ENCODE measurements at places on chromosomes 4 and X.

DNA sequence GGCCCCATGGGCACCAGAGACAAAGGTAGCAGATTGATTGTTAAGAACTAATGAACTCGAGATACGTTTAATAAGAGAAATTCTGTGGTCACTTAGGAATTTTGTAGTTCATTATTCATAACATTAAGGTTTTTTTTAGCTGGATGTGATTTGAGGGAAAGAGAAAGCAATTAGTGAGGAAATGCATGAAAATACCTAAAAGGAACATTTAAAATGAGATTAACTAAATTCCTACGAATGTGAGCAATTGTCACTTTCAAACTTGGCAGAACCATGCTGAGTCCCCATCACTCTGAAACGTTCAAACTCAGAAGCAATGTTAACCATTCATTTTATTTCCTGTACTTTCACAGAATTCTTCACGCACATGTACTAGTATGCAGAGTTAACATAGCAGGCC, 5.9 kb downstream of the PRMT9 start:
- DNase-seq, result no peak

DNA sequence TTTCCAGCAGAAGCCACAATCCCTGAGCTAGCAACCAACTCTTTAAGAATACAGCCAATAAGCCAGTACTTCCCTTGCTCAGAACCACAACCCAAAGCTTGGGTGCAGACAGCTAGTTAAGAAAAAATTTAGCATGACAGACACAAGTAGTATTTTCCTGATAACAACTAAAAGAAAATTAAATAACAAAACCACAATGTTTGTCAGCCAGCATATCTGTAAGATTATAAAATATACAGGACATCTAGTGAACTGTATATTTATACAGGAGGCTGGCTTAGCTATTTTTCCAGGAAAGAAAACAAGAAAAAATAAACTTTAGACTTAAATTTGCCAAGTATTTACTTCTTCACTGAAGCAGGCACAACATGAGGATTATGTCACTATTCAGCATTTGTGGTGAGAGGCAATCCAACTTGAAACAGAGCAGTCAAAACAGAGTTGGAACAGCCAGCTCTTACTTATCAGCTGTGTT, 6.6 kb downstream of the PF4V1 start:
- DNase-seq, result no peak

GRCh38 chr4:70518716-70519115, 347 bp downstream of the AMTN start:
- no peak for DNase-seq

DNA sequence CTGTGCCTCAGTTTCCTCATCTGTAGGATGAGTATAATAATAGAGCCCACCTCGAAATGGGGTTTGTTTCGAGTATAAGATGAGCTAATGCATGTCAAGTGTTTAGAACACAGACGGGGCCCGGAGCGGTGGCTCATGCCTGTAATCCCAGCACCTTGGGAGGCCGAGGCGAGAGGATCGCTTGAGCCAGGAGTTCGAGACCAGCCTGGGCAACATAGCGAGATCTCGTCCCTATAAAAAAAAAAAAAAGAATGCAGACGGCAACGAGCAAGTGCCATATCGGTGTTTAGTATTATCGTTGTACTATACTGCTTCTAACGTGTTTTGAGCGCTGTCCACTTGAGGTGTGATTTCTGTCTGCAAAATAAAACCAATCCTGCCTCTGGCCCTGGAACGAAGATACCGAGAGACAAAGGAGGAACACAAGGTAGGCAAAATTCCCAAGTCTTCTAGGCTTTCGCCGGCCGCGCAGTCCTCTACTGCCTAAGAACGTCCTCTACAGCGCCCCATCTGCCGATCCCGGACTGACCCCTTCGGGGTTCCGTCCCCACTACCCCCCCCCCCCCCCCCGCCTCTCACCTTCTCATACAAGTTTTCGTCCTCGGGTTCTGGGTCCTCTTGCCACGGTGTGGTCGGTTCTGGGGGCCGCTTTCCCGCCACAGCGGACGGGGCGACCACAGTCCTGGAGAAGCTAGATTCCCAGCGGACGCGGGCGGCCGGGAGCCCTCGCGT, 442 bp downstream of the NDUFB11 start:
- no peak for DNase-seq

DNA sequence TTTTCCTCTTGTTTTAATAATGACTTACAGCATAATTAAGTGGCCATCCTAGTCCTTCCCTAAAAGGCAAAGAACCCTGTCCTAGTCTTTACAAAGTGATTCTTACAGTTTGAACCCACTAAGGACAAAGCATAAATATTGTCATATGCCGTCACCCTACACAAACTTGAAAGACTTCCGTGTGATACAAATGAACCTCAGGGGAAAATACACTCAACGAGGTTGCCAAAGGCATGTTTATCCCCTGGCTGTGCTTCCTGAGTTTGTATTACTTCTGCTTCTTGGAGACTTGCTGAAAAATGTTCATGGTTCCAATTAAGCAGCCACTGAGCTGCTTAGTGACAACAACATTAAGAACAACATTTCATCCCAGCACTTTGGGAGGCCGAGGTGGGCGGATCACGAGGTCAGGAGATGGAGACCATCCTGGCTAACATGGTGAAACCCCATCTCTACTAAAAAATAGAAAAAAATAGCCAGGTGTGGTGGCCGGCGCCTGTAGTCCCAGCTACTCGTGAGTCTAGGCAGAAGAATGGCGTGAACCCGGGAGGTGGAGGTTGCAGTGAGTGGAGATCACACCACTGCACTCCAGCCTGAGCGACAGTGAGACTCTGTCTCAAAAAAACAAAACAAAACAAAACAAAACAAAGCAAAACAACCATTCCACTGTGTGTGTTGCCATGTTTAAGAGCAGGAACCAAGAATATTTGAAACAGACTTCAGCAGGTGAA, 16.2 kb downstream of the RASSF6 start:
- no peak for DNase-seq

DNA sequence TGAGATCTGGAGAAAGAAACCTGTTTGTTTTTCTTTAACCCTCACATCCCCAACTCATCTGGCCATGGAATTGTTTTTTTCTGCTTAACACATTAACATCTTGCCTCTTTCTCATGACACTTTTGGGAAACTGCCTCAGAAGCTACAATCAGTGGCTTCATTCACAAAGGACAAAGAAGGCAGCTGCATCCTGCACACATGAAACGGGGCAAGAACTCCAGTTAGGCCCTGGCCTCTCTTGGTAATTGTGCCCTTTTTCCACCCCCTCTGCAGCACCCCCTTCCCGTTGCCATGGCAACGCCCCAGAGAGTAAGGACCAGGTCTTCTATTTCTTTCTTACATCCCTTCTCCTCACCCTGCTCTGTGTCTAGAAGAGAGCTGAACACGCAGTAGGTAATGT, 103.4 kb downstream of the PDGFRA start:
- DNase-seq, result no peak

DNA sequence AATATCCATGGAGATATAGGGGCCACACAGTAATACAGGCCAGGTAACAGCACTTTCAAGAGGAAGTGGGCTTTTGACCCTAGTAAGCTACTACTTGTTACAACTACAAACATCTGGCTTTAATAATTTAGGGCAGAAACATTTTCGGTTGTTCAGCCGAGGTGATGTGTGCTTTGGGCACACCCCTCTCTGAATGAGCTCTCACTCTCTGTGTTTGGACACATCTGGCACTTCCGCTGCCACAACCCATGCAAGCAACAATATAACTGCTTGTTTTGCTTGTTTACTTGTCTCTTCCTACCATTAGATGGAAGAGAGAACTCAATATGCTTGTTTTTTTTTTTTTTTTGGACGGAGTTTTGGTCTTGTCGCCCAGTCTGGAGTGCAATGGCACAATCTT, 277.2 kb downstream of the HS3ST1 start:
- no peak for DNase-seq

Data from GM04504 (cell line).